Thymus (tissue), 14 donors: ENCODE measurements at places on chromosomes 7 and 10.

GRCh38 chr7:45140827-45141226 is 16.8 kb upstream of the RAMP3 start:
- no peaks in the 10 kb centered on the region for H3K4me1 ChIP-seq
- DNase-seq, result no peak
- no peaks in the 10 kb centered on the region for H3K27me3 ChIP-seq
- no peak overlapping the region for H3K4me3 ChIP-seq
- H3K27ac ChIP-seq, result no peak overlapping the region
- no peaks in the 10 kb centered on the region for H3K36me3 ChIP-seq

DNA sequence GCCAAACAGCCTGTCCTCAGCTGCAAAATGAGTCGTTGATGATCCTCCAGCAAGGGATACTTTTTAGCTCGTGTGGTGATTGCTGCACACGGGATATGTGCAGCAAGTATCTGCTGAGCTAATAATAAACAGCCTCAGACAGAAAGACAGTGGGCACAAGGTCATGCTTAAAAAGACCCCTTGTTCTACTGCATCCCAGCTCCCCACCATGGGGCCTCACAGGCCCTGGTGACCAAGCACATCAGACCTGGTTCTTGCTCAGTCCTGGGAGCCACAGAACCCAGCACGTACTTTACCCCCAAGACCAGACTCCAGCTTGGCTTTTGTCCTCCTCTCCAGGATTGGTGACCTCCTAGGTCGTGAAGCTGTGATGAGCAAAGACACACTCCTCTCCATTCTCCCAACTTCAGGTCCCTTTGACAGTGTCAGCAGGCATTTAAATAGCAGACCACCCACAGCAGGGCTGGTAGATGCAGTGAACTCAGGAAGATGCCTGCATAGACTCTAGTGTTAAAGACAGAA is 50.5 kb downstream of the EGFR start:
- no peaks in the 10 kb centered on the region for H3K27me3 ChIP-seq
- DNase-seq, result no peak
- H3K4me1 ChIP-seq, result peaks cover 2% of the 10 kb centered on the region
- no peak overlapping the region for H3K4me3 ChIP-seq

DNA sequence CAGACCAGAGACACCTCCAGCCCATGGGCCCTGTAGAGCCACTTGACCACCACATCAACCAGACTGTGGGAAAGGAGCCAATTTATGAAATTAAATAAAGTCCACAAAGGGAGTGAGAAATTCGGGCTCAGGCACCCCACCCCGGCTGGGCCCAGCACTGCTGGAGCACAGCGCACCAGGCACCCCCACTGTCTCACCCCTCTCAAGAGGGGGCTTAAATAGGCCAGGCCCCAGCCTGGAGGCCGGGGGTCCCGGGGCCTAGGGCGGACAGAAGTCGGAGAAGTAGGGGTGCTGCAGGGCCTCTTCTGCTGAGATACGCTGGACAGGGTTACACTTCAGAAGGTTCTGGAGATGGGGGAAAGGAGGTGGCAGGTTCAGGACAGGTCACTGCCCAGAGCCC is 3.9 kb downstream of the CDK5 start:
- H3K36me3 ChIP-seq, result no peaks in the 10 kb centered on the region
- H3K27me3 ChIP-seq, result peaks cover 27% of the 10 kb centered on the region
- H3K4me3 ChIP-seq, result no peak overlapping the region
- no peak overlapping the region for H3K27ac ChIP-seq
- H3K4me1 ChIP-seq, result peaks cover 26% of the 10 kb centered on the region

DNA sequence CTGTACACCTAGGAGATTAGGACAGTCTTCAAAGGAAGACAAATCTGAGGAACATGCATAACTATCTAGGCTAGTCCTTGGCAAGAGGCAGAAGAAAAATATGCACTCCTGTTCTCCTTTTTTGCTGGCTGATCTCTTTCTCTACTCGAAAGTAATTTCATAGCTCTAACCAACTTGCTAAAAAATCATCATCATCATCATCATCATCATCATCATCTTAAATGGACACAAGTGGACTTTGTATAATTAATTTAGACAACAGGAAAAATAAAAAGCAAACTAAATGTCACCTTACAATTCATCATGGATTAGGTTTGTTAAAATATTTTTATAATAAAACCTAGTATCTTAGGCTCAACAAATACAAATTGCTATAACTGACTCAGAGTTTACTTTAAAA is 47.2 kb upstream of the DKK1 start:
- H3K27me3 ChIP-seq, result no peaks in the 10 kb centered on the region
- H3K4me3 ChIP-seq, result no peak overlapping the region
- no peak overlapping the region for H3K27ac ChIP-seq
- no peak for DNase-seq

- no peak for DNase-seq
- H3K27ac ChIP-seq, result no peak overlapping the region
- no peaks in the 10 kb centered on the region for H3K27me3 ChIP-seq
- H3K4me1 ChIP-seq, result no peaks in the 10 kb centered on the region
- H3K36me3 ChIP-seq, result no peaks in the 10 kb centered on the region
Observed at GRCh38 chr10:59434463-59435321, 72.3 kb upstream of the FAM13C start.

- DNase-seq, result peak; percentile 13
- H3K27ac ChIP-seq, result no peak overlapping the region
- no peaks in the 10 kb centered on the region for H3K4me1 ChIP-seq
- H3K4me3 ChIP-seq, result no peak overlapping the region
- peaks cover 17% of the 10 kb centered on the region for H3K27me3 ChIP-seq
Observed at GRCh38 chr7:32075612-32076011, 5.4 kb upstream of the PDE1C start.

- peaks cover 10% of the 10 kb centered on the region for H3K27me3 ChIP-seq
- H3K4me1 ChIP-seq, result no peaks in the 10 kb centered on the region
- H3K4me3 ChIP-seq, result no peak overlapping the region
- H3K36me3 ChIP-seq, result no peaks in the 10 kb centered on the region
Observed at GRCh38 chr7:155230169-155230593, 67.5 kb upstream of the INSIG1 start.

DNA sequence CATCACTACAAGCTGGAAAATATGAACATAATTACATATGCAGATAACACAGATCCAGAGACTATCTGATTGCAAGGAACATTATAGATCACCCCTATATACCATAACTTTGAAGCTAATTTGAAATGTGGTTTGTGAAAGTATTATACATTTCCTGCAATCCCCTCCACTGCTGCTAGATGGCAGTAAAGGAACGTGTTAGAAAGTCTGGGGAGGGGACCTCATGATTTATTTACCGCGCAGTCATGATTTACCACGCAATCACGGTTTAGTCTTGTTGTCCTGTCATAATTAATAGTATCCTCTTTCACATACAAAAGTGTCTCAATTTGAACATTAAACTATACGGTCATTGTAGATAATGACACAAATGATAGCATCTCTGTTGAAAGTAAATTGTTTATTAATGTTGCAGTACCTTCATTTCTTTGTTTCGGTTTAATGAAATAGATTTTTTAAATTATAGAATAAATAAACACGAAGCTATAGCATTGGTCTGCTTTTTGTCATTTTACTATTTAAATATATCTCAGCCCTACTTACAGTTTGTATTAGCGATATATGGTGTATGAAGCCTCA is 145.3 kb upstream of the PRSS1 start:
- no peak overlapping the region for H3K27ac ChIP-seq
- H3K4me1 ChIP-seq, result no peaks in the 10 kb centered on the region
- no peaks in the 10 kb centered on the region for H3K36me3 ChIP-seq
- DNase-seq, result no peak
- no peaks in the 10 kb centered on the region for H3K27me3 ChIP-seq
- no peak overlapping the region for H3K4me3 ChIP-seq

GRCh38 chr10:126117196-126117595 is 220.8 kb downstream of the FANK1 start:
- no peak for DNase-seq
- H3K4me1 ChIP-seq, result no peaks in the 10 kb centered on the region
- no peaks in the 10 kb centered on the region for H3K36me3 ChIP-seq

- H3K36me3 ChIP-seq, result no peaks in the 10 kb centered on the region
- no peak overlapping the region for H3K27ac ChIP-seq
- no peak for DNase-seq
- H3K4me1 ChIP-seq, result no peaks in the 10 kb centered on the region
Observed at GRCh38 chr10:49597426-49598163, 12.5 kb upstream of the SLC18A3 start.

DNA sequence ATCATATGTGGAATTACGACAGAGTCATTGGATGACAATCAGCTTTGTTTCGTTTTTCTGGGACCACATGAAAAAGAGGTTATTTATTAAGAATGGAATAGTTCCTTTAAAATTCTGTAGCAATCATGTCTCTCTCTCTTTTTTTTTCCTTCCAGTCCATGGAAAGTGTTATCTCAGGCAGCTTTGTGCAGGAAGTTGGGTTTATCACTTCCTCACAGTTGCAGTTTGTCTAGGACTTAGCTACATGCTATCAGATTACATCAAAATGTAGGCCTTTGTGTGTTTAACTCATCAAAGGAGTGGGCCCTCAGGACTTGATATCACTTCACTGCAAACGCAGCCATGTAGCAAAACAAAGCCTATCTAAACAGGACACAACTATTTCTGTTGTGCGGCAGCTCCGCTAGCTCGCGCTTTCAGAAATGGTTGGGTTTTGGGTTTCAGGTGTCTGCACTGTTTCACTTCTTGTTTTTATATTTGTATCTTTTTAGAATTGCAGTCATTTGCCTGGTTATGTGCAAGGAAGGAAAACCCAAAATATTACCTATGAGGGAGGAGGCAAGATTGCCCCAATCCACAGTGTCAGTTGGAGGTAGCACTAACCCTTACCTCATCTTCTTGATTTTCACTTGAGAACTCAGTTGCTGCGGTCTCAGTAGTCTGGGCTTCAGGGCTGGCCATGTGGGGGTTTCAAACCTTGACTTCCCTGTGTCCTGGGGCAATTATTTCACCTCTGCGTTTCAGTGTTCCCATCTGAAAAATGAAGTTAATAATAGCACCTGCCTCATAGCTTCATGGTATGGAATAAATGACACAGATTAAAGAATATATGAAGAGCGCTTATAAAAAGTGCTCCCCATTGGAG is 66.7 kb downstream of the HHEX start:
- H3K27ac ChIP-seq, result no peak overlapping the region
- no peaks in the 10 kb centered on the region for H3K27me3 ChIP-seq
- no peaks in the 10 kb centered on the region for H3K36me3 ChIP-seq
- no peak overlapping the region for H3K4me3 ChIP-seq
- peak; percentile 27 for DNase-seq

DNA sequence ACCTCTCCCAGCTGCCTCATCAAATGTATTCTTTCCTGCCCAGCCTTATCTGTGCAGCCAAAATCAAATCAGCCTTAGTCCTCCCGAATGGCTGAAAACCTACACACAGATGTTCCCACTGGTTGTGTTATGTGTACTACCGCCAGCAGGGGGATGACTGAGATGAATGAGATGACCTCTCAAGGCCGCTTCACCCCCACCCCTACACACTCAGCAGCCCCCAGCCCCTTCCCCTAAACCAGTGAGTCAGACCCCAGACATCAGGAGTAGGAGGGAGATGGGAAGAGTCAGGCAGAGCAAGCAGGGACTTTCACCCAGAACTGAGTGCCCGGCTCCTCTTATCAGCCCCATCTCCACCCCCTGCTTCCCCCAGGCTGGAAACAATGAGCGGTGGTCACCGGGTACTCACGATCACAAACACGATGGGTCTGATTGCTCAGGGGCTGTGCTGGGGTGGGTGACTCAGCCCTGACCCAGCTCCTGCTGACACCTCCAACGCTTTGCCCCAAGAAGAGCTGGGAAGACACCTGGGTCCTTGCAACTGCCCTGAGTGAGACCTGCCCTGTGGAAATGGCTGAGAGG is 6.5 kb upstream of the C10orf105 start:
- no peaks in the 10 kb centered on the region for H3K36me3 ChIP-seq
- H3K27me3 ChIP-seq, result no peaks in the 10 kb centered on the region
- H3K4me3 ChIP-seq, result no peak overlapping the region
- peak overlapping the region; percentile 20 for H3K27ac ChIP-seq

GRCh38 chr10:8133146-8133545 is 78.7 kb downstream of the GATA3 start:
- no peaks in the 10 kb centered on the region for H3K27me3 ChIP-seq
- H3K4me1 ChIP-seq, result peaks cover 21% of the 10 kb centered on the region
- H3K4me3 ChIP-seq, result no peak overlapping the region
- H3K36me3 ChIP-seq, result no peaks in the 10 kb centered on the region

DNA sequence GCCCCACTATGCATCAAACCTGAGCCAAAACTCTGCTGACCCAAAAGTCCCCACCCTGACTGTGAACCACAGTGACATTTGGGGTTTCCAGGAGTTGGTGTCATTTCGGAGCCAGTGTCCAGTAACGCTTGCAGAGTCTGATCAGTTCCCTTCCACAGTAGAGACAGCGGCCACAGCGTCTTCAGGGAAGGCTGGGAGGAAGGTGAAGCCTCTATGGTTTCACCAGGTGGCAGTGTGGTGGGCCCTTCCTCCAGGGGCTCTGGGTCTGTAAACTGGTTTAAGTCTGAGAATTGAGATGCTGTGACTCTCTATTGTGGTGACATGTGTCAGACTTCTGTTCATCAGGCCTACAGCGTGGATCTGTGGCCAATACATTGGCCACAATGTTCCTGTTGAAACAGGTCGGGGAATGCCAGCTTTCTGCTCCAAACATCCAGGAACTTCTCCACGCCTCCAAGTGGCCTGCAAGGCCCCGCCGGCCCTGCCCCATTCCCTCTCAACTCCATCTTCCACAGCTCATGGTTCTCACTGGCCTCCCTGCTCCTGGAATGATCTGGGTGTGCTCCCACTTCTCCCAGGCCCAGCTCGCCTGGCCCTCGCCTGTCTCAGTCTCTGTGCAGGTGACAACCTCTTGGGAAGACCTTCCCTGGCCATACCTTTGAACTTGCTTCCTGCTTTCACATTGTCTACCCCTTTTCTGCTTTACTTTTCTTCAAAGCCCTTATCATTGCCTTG is 124.5 kb upstream of the FAM20C start:
- H3K4me1 ChIP-seq, result no peaks in the 10 kb centered on the region
- no peak for DNase-seq
- no peaks in the 10 kb centered on the region for H3K36me3 ChIP-seq

- no peaks in the 10 kb centered on the region for H3K36me3 ChIP-seq
- peaks cover 24% of the 10 kb centered on the region for H3K4me1 ChIP-seq
- H3K27me3 ChIP-seq, result no peaks in the 10 kb centered on the region
- H3K4me3 ChIP-seq, result no peak overlapping the region
- no peak for DNase-seq
Observed at GRCh38 chr10:8407501-8408021, 353.1 kb downstream of the GATA3 start.

DNA sequence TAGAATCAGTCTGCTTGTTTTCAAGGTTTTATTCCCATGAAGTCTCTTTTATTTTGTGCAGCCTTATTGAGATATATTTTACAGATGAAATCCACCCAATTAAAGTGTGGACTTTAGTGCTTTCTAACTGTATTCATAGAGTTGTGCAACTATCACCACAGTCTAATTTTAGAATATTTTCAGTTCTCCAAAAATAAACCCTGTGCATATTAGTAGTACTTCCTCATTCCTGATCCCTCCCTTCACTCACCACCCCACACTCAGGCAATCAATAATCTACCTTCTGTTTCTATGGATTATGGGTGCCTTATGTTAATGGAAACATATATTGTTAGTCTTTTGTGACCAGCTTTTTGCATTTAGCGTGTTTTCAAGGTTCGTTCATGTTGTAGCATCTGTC is 185.7 kb upstream of the TMEM72 start:
- no peak for DNase-seq
- H3K27me3 ChIP-seq, result no peaks in the 10 kb centered on the region
- no peaks in the 10 kb centered on the region for H3K4me1 ChIP-seq
- no peak overlapping the region for H3K4me3 ChIP-seq
- no peaks in the 10 kb centered on the region for H3K36me3 ChIP-seq
- H3K27ac ChIP-seq, result no peak overlapping the region

- H3K27ac ChIP-seq, result no peak overlapping the region
- peaks cover 2% of the 10 kb centered on the region for H3K4me1 ChIP-seq
- no peaks in the 10 kb centered on the region for H3K27me3 ChIP-seq
- DNase-seq, result no peak
- no peak overlapping the region for H3K4me3 ChIP-seq
Observed at GRCh38 chr7:17136126-17136525, 162.3 kb upstream of the AHR start.
